RCC 7860 (cell line): ENCODE measurements at places on chromosomes 4 and X.

- no peak for DNase-seq
Measured at GRCh38 chrX:12794654-12795053, 3.4 kb downstream of the PRPS2 start.

- no peak for DNase-seq
Measured at GRCh38 chr4:45663628-45664081, 460.2 kb downstream of the GABRG1 start.

DNA sequence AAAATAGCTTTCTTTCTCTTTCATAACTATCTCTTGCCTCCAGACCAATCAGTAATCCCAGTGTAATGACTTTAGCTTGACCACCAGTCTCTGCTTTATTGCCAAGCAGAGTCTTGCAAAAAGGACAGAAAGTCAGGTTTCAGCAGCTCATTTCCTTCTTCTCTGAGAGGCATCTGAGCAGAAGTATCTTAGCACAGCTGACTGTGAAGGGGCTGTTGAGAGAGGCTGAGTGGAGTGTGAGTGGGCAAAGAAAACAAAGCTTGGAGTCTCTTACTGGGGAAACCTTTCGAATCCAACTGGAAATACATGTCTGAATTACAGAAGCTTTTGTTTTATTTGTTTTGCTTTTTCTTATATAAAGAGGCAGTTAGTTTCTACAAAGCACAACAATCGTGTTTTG lies 170.3 kb upstream of the IGFBP7 start:
- DNase-seq: no peak

DNA sequence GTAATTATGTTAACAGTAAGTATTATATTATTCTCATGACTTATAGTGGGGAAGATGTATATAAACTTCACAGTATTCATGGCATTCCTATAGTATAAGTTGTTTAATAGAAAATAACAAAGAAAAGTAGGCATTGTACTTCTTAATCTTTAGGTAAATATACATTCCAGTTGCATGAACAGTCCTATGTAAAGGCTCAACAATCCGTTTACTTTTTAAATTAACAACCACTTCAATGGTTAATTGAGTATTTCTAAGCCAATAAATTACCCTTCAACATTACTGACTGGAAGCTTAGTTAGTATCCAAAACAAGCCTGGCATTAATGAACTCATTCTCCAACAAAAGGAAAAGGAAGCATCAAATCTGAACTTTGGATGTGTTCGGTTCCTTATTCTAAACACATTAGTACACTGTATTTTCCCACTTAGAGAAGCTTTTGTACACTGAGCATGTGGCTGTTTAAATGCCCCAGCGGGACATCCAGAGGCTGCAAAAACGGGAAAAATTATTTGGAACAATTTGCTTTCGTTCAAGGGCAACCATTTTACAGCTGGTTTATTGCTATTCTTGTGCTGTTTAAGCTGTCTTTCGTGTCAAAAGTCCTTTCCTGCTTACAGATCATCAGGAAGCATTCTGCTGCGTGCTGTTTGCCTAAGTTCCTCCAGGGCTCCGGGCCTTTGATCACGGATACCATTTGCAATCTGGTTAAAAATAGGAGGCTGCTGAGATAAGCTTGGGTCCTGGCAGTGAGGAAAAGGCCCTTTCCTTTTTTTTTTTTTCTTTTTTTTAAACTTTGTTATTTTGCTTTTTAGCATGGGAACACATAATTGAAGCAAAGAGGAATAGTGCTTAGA lies 460.3 kb downstream of the SPRY1 start:
- DNase-seq: no peak
